ENCODE measurements at places on chromosomes 1 and 21.
A peak's percentile ranks its signal among the peaks of the same experiment; 100 is the strongest.

DNA sequence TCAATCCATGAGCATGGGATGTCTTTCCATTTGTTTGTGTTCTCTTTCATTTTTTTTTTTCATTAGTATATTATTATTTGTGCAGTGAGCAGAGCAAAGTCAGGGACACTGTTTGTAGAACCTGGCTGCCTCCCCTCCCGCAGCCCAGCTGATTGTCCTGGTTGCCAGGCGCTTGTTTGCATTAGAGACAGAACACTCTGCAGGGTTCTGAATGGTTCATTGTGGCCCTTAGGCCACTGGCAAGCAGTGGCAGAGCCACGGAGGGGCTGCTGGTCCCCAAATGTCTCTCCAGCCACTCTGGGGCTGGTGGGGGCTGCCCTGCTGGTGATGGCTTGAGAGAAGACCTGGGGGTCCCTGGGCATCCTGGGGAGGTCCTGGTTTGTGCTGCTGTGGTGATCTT is 29.0 kb downstream of the ETS2 start:
- DNase-seq = no peak

- no peak for DNase-seq
Measured at GRCh38 chr1:202664083-202664482, 46.2 kb downstream of the SYT2 start.

- DNase-seq = no peak
Measured at GRCh38 chr1:226123212-226123560, 60.7 kb downstream of the H3-3A start.

DNA sequence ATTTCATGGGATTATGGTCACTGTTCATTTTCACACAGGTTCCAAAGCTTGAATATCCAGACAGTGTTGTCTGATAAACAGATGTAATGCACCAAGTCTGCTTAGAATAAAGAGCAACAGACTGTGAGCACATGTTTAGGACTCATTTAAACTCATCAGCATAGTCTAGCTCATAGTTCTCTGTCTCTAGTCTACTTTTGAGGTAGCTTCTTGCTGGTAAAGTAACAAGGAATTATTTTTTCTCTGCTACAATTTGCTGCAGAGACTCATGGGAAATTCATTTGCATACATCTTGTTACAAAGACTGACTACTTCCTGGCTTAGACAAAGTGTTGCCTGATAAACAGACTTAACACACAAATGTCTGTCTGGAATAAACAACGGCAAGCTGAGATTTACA is 187.2 kb downstream of the NFIA start:
- DNase-seq = peak; percentile 1

- DNase-seq = no peak
Measured at GRCh38 chr21:41545500-41546359, 37.8 kb upstream of the TMPRSS2 start.

GRCh38 chr1:21285055-21285372 is 5.2 kb downstream of the ECE1 start:
- DNase-seq = no peak

- no peak for DNase-seq
Measured at GRCh38 chr1:214403431-214403830, 122.5 kb downstream of the SMYD2 start.

DNA sequence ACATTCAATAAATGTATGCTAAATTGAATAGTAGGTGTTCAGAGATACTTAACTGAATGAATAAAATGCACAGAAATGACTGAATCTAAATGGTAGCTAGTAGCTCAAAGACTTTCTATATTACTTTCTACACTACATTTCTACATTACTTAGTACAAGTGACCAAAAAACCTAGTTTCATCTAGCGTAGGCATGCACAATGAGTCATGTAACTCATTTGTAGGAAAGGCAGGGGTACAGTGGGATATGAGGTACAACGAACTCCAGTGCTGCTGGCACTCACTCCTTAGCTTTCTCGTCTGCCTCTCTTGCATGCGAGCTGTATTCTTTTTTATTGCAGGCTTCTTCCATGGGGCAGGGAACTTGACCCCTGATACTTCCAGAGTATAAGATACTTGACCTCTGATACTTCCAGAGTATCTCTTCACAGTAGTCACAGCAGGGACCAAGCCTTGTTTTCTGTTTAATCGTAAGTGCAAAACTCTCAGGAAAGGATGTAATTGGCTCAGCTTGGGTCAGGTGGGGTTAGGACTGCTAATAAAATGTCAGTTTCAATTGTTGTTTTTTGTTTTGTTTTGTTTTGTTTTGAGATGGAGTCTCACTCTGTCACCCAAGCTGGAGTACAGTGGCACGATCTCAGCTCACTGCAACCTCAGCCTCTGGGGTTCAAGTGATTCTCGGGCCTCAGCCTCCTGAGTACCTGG is 4.9 kb upstream of the ATP2B4 start:
- DNase-seq = no peak

DNA sequence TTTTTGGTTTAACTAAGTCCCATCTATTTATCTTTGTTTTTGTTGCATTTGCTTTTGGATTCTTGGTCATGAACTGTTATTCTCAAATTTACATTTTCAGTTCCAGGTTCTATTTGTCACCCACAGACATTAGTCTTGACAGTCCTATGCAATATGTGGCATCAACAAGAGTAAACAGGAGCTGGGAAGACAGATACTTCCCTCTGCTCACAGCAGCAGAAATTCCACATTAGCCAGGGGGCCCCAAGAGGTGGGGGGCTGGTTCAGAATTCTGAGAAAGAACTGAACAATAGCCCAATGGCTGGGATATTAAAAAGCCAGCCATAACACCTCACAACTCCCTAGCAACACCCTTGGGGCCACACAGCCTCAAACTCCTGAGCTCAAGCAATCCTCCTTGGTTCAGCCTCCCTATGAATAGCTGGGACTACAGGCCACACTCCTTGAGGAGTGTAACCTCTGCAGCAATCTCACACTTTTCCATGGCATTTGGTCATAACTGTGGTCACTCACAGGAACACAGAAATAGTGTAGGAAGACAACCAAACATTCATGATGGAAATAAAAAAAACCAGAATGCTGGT is 67.8 kb downstream of the ERG start:
- no peak for DNase-seq

DNA sequence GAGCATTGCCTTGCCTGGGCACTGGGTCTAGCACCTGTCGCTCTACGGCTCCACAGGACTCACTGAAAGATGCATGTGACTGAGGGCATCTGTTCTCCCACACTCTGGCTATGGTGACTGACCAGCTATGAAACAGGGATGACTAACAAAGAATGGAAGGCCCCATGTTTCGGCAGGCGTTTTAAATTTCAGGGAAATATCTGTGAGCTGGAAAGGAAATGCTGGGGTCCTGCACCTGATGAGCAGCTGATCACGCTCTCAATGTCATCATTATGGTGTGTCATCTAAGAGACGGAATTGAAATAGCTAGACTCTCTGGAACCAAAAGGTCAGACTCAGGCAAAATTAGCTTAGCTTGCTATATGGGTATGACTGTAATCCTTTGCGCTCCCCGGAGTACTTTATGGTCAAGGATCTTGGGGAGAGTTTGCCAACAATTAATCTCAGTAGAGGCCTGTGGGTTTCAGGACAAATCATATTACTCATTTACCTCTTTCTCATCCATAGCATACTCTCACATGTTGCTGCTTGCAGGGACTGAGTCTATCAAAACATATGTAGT is 24.5 kb upstream of the PALMD start:
- DNase-seq = no peak

DNA sequence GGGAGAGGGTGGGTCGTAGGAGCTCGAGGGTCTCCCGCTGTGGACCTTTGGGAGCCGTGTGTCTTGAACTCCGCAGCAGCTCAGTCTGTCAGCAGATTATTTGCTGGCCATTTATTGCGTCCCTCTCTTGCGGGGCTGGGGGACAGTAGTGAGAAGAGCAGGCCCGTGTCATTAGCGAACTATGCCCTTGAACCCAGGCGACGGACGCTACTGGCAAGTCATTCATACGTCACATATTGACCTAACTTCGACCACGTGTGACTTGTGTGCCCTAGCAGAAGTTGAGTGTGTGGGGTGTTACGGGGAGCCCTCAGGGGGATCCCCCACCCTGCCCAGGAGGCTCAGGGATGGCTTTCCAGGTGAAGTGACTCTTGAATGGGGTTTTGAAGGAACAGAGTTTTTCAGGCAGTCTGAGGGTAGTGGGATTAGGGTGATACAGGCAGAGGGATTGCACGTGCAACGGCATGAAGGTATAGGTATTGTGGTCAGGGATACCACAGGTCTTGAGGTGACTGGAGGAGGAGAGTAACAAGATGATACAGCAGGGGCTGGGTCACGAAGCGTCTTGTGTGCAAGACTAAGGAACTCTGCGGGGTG is 13.0 kb downstream of the RCC1 start:
- no peak for DNase-seq

- DNase-seq = no peak
Measured at GRCh38 chr1:167159782-167160181, 60.9 kb upstream of the POU2F1 start.

DNA sequence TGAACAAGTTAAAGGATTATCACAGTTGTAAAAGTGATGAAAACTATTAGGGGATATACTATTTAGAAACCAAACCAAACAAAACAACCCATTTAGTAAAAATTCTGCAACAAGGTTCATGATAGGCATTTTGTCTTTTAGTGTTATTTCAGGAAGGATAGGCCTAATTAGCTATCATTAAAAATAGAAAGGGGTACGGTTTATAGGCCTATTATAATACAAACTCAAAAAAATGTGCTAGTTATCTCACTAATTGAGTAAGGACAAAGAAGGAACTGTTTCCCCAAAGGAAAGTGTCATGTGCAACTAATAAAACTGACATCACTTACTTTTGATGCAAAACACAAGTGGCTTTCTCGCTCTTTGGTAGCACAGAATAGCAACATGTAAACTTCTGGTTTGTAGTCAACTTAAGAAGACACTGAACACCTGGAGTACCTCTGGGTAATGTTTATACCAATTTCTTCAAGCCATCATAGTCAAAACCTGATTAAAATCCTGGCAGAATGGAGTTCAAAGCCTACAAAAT is 28.5 kb downstream of the SLC16A1 start:
- DNase-seq = no peak

GRCh38 chr1:24483441-24483840 is 19.2 kb upstream of the RCAN3 start:
- DNase-seq = no peak
